ENCODE measurements at places on chromosomes 6 and 20.

GRCh38 chr20:62595491-62595890 is 46.8 kb upstream of the SLCO4A1 start:
- no peak for DNase-seq

DNA sequence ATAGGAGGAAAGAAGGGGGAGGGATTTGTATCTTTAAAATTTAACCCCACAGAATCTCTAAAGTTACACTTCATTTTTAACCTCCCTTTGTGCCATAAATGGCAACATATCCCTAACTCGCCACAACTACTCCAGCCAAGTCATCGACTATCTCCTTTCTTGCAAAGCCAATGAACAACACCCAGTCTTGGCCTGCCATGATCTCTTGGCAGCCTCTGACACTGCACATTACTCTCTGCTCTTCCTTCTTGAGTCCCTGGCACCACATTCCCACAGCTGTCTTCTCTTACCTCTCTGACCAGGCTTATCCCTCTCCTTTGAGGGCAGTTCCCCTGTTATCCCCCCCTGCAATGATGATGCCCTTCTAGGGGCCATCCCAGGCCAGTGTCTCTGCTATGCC is 42.5 kb downstream of the MBOAT1 start:
- no peak for DNase-seq

DNA sequence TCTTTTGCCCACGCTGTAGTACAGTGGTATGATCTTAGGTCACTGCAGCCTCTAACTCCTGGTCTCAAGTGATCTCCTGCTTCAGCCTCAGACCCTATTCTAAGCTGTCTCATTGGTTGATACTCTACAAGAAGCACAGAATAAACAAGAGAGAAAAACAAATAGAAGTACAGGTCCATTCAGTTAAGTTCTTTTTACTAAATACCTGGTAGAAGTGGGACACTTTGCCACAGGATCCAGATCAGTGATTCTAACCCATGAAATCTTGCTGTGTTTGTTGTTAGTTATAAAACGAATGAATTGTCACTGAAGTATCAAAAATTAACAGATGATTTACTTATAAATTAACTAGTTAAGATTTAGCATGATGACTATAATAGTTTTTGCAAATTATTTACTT is 76.7 kb downstream of the SCAND1 start:
- no peak for DNase-seq

- DNase-seq: no peak
Observed at GRCh38 chr20:21394551-21394950, 2.8 kb downstream of the NKX2-4 start.

DNA sequence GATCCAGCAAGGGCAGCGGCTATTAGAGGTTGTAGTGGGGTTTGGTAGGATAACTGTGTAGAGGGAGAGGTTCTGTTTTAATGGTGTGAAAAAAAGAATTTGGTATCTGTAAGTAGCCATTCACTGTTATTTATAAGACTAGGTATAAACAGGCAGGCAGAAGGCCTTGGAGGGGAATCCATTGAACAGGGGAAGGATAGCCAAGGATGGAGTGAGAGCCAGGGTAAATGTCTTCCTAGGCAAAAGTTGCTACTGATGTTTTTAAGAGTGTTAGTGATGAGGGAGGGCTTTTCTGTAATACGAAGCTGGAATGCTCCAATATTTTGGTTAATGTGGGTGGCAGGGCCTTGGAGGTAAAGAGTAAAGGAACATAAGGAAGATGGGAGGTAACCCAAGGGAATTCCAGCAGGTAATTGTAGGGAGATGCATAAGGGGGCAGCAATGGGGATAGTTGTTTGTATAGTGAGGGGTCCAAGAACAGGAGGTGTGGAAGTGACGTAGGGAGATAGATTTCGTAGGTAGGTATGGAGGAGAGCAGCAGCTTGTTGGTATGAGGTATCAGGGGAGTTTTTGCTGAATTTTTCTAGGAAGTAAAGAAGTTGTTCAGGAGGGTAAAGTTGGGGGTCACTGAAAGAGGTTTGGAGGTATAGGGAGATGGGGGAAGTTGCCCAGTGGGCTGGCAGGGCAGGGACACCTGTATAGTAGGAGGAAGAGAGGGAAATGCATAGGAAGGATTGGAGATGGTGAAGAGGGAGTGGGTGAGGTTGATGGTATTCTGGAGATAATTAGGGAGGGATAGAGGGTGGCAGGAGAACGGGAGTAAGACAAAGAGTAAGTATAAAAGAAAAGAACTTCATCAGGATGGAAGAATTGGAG is 752.4 kb upstream of the ADGRB3 start:
- DNase-seq: no peak

- no peak for DNase-seq
Observed at GRCh38 chr20:17710379-17711266, 10.9 kb downstream of the BANF2 start.

GRCh38 chr6:131966443-131966842 is 15.3 kb upstream of the CCN2 start:
- no peak for DNase-seq

DNA sequence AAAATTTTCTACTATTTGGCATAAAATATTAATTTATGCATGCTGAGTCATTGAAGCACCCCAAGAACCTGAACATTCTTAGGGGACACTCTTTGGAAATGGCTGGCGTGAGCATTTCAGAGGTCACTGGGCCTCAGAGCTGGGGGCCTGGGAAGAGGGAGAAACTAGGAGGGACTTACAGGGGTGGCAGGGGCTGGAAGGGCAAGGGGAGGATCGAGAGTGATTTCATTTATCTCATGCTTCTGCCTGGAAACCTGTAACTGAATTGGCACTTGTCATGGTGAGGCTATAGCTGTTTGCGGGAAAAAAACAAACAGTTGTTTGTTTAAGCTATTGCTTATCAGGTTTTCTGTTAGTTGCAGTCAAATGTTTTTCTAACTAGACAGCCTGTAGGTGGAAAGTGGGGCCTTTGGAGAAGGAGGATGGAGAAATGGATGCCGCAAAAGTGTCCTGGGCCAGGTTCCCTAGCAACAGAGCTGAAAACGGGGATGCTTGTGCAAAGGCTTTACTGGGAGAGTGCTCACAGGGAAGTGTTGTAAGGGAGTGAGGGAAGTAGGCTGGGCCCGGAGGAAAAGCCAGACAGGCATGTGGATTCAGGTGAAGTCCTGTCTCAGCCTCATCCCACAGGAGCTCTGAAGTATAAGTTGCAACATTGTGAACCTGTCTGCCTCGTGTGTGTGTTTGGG is 36.4 kb upstream of the KAT14 start:
- DNase-seq: no peak

DNA sequence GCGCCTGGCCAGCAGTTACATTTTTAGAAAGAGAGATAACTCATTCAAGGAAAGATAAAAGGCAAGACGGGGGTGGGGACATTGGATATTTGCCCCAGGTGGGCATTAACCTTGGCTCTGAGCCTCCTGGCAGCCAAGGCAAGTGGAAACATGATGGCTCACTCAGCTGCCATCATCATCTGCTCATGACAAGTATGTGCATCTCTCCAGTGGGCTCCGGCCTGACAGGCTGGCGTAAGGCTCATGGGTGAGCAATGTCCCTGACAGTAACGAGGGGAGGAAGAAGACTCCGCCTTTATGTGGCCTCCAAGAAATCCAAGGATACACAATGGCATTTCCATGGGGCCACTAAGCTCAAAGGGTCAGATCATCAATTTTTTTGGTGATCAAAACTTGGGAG is 13.3 kb downstream of the ANKRD60 start:
- DNase-seq: no peak

DNA sequence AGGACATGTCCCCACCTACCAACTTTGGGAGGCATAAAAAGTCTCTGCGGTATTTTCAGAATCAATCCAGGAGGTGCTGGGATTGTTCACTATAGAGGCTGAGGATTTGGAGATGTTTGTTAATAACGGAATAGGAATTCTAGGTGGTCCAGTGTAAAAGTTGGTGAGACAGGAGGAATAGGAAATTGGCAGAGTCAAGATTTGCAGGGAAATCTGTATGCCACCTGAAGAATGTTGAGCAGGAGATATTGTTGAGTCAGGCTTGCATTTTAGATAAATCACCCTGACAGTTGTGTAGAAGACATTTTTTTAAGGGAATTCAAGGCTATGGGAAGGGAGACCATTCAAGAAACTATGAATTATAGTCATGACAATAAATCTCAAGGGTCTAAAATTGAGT is 124.8 kb downstream of the COL12A1 start:
- no peak for DNase-seq

GRCh38 chr20:10449270-10449669 is 14.2 kb downstream of the SLX4IP start:
- no peak for DNase-seq

- peak; percentile 19 for DNase-seq
Observed at GRCh38 chr6:6057442-6058053, 50.8 kb upstream of the NRN1 start.

DNA sequence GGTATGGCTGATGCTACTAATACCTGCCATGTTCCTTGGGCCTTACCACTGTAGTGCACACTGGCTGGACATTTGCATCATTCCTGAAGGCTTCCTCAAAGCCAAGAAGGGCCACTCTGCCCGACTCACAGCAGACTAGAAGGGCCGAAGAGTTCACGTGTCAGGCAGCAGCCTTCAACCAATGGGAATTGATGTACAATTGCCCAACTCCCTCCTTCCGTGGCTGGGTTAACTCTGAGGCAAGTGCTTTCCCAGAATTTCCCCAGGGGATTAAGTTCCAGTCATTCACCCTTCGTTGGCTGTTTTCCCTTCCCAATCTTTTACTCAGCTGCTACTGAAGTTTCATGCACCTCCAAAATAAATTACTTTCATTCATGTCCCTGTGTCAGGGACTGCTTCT is 29.8 kb downstream of the PSMB9 start:
- no peak for DNase-seq

DNA sequence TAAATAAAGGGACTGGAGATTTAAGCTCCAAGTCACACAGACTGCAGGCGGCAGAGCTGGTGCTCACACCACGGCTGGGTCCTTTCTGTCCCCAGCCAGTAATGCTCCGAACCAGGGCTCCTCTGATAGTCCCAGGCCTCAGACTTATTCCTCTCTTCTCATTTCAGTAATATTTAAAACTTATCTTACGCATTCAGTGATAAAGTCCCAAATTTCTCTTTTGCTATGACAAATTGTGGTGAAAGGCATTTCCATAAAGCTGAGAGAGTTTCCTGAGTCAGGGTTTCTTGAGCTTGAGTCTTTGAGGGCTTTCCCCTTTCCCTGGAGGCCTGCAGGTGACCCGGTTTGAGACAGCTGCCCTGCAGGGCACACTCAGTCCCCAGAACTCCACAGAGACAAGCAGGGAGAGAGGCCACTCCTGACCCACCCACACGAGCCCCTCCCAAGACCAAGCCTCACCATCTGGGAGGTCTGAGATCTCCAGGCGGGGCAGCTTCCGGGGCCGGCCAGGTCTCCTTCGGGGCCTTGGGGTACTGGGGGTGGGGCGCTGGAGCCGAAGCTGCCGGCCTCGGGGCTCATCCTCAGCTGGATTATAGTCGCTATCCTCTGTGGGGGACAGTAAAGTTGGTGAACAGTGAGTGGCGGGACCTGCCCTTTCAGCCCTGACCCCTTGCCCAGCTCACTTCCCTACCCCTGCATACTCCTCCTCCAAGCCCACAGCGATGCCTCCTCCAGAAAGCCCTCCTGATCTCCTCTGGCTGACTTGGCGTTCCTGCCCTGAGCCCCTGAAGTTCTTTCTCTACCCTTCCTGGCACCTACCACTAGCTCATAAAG is 6.6 kb downstream of the ZNF335 start:
- DNase-seq: no peak

DNA sequence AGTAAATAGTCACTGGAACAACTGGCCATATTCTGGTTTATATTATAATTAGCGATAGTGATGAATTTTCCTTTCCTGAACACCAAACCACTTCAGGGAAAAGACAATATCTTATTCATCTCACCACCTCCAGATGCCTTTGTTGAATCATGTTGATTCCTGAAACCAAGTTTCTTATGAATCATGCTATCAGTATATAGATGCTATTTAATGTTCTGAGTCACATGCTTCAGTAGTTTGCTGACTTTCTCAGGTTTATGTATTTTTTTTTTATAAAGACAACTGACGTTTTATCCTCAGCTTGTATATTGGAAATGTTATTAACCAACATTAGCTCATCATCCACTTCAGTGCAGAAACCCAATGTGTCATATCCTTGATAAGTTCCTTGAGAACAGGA is 710.2 kb upstream of the POU3F2 start:
- DNase-seq: no peak

DNA sequence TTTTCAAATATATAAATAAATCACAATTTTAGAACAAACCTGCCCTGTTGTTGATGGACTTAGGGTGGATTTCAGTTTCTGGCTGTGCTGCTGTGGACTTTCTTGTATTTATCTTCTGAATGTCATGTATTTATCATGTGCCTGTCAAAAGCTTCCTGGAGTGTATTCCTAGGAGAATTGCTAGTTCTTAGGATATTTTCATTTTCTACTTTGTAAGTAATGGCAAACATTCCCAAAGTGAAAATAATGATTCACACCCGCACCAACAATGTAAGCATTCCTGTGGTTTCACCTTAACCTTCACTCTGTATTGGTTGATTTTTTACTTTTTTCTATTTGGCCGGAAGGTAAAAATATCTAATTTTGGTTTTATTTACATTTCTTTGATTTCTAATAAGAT is 387.8 kb downstream of the SMOC2 start:
- DNase-seq: no peak

- no peak for DNase-seq
Observed at GRCh38 chr6:156345700-156346099, 431.5 kb upstream of the ARID1B start.

Data from CD4-positive, alpha-beta T cell treated with Interleukin-12 subunit alpha and Interleukin-12 subunit beta, for 1 hour (primary cell).